CD8-positive, alpha-beta memory T cell (primary cell): ENCODE measurements at places on chromosomes 7 and 10.

DNA sequence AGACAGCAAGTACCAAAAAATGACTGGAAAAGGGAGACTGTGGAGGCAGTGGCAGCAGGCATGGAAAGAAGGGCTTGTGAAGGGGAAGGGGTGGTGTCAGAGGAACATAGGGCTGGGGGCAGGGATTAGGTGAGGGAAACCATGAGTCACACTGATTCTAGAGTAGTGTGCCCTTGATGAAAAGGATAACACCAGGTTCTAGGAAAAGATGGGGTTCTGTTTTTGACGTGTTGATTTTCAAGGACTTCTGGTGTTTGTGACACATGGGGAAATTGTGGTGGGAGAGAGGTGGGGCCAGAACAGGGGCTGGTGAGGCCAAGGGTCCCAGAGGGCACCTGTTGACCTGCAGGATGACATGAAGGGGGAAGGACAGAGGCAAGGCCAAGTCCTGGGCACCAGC, 57.1 kb downstream of the FIGNL1 start:
- DNase-seq, result no peak
- no peak overlapping the region for H3K27ac ChIP-seq
- H3K4me1 ChIP-seq, result peaks cover 98% of the 10 kb centered on the region
- H3K4me3 ChIP-seq, result peak overlapping the region; percentile 3

DNA sequence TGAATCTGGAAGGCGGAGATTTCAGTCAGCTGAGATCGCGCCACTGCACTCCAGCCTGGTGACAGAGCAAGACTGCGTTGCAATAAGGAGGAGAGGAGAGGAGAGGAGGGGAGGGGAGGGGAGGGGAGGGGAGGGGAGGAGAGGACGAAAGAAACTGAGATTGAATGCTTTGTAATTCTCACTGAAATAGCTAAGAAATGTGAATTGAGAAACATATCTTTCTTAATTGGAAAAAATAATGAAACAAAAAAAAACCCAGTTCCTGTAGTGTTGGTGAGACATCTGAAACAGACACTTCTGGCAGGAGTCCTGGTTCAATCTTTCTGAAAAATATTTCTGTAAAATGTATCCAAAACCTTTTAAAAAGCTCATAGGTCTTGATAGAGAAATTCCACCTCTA, 26.5 kb downstream of the PPA1 start:
- peaks cover 15% of the 10 kb centered on the region for H3K36me3 ChIP-seq
- no peaks in the 10 kb centered on the region for H3K27me3 ChIP-seq
- H3K4me3 ChIP-seq, result no peak overlapping the region
- no peak for DNase-seq
- H3K4me1 ChIP-seq, result no peaks in the 10 kb centered on the region
- no peak overlapping the region for H3K27ac ChIP-seq

- H3K4me1 ChIP-seq, result no peaks in the 10 kb centered on the region
- no peak for DNase-seq
- no peak overlapping the region for H3K27ac ChIP-seq
- H3K36me3 ChIP-seq, result no peaks in the 10 kb centered on the region
- no peak overlapping the region for H3K4me3 ChIP-seq
- no peaks in the 10 kb centered on the region for H3K27me3 ChIP-seq
These were observed 168.9 kb upstream of the TMEM72 start for GRCh38 chr10:44742248-44742647.

DNA sequence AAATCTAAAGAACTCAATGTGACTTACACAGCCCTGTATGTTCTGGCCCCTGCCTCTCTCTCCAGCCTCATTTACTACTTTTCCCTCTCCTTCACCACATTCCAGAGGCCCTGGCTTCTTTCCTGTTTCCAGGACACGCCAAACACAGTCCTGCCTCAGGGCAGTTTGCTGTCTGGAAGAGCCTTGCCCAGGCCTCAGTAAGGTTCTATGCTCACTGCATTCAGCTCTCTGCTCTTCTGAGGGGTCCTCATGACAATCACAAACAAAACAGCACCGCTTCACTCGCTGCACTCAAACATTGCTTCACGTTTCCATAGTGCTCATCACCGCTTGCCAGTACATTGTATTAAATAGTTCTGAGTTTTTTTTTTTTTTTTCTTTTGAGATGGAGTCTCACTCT, 35.1 kb upstream of the GARS1 start:
- H3K36me3 ChIP-seq, result peaks cover 17% of the 10 kb centered on the region
- H3K4me3 ChIP-seq, result no peak overlapping the region
- no peak overlapping the region for H3K27ac ChIP-seq
- H3K27me3 ChIP-seq, result no peaks in the 10 kb centered on the region
- H3K4me1 ChIP-seq, result no peaks in the 10 kb centered on the region

DNA sequence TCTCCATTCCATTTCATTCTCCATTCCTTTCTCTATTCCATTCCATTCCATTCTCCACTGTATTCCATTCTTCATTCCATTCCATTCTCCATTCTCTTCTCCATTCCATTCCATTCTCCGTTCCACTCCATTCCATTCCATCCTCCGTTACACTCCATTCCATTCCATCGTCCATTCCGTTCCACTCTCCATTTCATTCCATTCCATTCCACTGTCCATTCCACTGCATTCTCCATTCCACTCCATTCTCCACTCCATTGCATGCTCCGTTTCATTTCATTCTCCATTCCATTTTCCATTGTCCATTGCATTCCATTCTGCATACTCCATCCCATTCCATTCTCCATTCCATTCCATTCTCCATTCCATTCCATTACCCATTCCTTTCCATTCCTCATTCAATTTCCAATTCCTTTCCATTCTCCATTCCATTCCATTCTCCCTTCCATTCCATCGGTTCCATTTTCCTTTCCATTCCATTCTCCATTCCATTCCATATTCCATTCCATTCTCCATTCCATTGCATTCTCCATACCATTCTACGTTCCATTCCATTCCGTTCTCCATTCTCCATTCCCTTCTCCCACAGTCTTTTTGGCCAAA, 78.3 kb downstream of the NSUN6 start:
- H3K4me1 ChIP-seq, result no peaks in the 10 kb centered on the region
- no peak for DNase-seq
- no peaks in the 10 kb centered on the region for H3K27me3 ChIP-seq
- H3K27ac ChIP-seq, result no peak overlapping the region
- peaks cover 4% of the 10 kb centered on the region for H3K36me3 ChIP-seq

GRCh38 chr10:74255888-74256357, 104.9 kb downstream of the ADK start:
- no peaks in the 10 kb centered on the region for H3K36me3 ChIP-seq
- H3K27ac ChIP-seq, result no peak overlapping the region
- no peaks in the 10 kb centered on the region for H3K4me1 ChIP-seq
- no peaks in the 10 kb centered on the region for H3K27me3 ChIP-seq

DNA sequence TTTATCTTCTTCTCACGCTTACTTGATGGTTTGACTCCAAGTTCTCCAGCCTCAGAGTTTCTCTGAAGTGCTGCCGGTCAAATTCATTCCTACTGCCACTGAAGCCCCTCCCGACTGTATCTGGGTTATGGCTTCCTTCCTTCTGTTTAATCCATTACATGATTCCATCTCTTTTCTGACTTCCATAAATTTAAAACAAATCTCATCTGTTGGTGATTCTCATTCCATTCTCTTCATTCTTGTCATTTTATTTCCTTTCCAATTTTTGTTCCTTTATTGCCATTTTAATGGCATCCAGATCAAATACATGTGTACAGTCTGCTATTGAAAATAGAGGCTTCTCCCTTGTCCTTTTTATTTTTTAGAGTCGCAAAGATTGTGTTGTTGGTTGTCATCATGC, 25.4 kb upstream of the HIBADH start:
- no peaks in the 10 kb centered on the region for H3K27me3 ChIP-seq
- no peak overlapping the region for H3K27ac ChIP-seq
- DNase-seq, result no peak
- no peak overlapping the region for H3K4me3 ChIP-seq
- H3K36me3 ChIP-seq, result no peaks in the 10 kb centered on the region
- H3K4me1 ChIP-seq, result no peaks in the 10 kb centered on the region
